GM20000 (cell line): ENCODE measurements at places on chromosomes 4 and X.
A peak's percentile ranks its signal among the peaks of the same experiment; 100 is the strongest.

- DNase-seq, result no peak
Measured at GRCh38 chr4:37951461-37952352, 8.5 kb upstream of the PTTG2 start.

DNA sequence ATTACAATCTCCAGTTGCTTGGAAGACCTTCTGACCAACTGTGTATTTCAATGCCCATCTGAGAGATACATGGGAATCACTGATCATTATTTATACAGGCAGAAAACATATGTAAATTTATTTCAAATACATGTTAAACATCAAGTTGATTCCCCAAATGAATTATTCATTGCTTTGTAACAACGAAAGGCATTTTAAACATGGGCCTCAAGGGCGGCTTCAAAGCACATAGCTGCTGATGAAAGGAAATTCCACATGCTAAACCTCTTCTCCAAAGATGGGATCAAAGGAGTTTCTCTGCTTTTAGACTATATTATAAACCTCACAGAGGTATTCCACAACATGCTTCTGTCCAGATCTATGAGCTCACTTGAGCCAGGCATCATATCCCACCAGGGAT is 4.3 kb upstream of the RAB40A start:
- DNase-seq, result no peak

- no peak for DNase-seq
Measured at GRCh38 chr4:35541146-35541887, 703.0 kb downstream of the ARAP2 start.

GRCh38 chrX:13834355-13834754 is 17.5 kb upstream of the GPM6B start:
- no peak for DNase-seq

DNA sequence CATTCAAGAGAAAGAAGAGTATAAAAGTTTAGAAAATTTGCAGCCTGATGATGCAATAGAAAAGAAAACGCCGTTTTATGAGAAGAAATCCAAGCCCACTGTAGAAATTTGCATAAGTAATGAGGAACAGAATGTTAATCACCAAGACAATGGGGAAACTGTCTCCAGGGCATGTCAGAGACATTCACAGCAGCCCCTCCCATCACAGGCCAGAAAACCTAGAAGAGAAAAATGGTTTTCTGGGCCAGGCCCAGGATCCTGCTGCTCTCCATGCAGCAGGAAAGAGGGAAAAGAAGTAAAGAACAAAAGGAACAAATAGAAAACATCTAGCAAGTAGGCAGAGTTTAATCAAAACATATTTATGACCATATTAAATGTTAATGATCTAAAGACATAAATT is 119.0 kb downstream of the ANKRD50 start:
- no peak for DNase-seq

DNA sequence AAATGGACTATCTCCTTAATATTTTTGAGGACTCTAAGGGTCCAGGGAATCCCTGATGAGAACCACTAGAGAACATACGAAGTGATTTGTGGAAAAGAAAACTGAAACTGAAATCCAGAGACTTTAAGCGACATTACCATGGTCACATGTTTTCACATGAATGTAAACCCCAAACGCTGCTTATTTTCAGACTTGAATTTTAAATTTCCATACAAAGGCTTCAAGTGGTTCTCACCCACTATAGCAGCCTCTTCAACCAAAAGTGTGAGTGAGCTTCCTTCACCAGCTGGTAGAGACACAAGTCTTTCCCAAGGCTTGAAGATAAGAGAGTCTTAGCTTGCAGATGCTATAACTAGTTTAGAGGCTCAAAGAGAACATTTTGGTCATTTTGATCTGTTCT is 232.7 kb downstream of the MGST2 start:
- DNase-seq, result peak; percentile 33

GRCh38 chr4:78065508-78066192 is 8.5 kb downstream of the FRAS1 start:
- DNase-seq, result no peak

GRCh38 chr4:153075836-153076518 is 128.3 kb upstream of the TRIM2 start:
- no peak for DNase-seq

DNA sequence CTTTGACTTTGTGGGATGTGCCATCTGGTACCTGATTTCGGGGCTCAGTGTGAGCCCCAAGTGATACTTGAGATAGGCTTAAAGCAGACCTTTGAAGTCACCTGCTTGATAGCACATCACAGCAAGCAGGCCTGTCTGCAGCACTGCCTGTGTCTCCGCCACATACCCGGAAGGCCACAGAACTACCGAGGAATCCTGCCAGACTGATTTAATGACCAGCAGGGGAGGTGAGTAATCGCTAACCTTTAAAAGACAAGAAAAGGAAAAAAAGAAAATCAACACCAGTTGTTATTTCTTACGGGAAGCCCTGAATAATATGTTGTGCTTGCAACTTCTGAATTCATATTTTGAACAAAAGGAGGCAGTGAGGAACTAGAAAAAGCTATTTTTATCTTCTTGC is 6.8 kb downstream of the PTCHD1 start:
- no peak for DNase-seq

DNA sequence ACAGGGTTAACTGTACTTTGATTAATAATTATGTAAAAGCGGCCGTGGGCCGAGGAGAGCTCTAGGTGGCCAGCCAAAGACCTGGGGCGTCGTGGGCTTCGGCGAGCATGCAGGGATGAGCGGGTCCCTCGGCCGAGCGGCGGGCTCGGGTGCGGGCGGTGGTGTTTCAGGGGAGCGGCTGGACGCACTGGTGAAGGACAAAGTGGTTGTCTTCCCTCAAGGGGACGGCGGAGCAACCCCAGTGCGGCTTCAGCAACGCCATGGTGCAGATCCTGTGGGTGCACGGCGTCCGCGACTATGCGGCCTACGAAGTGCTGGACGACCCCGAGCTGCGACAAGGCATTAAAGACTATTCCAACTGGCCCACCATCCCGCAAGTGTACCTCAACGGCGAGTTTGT is 103.0 kb upstream of the C1GALT1C1 start:
- DNase-seq, result no peak

DNA sequence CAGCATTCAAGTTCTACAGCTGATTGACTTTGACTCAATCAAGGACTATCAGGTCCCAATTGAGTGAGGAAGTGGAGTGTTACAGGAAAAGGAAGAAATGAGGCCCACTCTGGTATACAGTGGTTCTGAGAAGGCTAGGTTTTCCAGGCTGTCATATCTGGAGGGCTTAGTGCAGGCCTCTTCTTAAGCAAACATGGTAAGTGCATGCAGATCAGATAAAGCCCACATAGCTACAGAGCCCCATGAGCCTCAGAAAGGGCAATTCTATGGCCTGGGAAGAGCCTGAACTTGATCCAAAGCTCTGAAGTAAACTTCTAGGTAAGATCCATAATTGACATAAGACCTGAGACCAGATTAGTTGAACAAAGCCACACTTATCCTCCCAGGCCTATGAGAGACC is 29.0 kb upstream of the MAOA start:
- DNase-seq, result no peak

DNA sequence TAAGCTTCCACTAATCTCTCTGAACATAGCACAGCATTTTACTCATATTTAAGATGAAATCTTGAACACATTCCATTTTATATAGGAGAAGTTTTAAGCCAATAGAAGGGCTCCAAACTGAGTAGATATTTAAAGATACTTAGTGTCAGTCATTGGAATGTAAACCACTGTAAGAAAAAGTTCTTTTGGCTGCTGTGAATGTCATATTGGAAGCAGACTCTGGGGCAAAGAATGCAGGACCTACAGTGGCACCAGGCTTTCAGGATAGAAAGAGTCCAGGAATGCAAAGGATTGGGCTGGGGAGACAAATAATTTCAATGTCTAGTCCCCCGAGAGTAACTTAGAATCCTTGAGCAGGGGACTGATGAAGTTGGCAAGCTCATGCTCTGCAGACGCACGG is 1047.7 kb downstream of the STIM2 start:
- DNase-seq, result no peak

GRCh38 chrX:148537556-148538182 is 37.3 kb downstream of the AFF2 start:
- DNase-seq, result no peak

- no peak for DNase-seq
Measured at GRCh38 chr4:73104695-73105094, 35.2 kb upstream of the COX18 start.

- no peak for DNase-seq
Measured at GRCh38 chr4:66223068-66223703, 552.9 kb upstream of the EPHA5 start.

DNA sequence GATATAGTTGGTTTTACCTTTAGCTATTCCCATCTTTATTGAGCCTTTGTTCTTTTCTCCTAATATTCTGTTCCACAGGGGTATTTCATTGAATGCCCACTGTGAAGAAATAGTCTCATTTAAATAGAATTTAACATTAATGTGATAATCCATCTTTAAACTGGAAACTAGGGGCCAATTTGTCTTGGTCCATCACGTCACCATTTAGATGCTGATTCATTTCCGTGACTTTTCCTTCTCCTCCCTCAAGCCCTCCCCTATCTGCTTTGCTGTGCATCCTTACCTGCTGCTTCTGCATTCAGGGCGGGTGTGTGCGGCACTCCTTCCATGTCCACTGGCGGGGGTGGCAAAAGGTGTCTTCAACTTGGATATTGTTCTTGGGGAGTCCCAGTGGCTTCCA is 241.1 kb downstream of the FBXW7 start:
- DNase-seq, result no peak

DNA sequence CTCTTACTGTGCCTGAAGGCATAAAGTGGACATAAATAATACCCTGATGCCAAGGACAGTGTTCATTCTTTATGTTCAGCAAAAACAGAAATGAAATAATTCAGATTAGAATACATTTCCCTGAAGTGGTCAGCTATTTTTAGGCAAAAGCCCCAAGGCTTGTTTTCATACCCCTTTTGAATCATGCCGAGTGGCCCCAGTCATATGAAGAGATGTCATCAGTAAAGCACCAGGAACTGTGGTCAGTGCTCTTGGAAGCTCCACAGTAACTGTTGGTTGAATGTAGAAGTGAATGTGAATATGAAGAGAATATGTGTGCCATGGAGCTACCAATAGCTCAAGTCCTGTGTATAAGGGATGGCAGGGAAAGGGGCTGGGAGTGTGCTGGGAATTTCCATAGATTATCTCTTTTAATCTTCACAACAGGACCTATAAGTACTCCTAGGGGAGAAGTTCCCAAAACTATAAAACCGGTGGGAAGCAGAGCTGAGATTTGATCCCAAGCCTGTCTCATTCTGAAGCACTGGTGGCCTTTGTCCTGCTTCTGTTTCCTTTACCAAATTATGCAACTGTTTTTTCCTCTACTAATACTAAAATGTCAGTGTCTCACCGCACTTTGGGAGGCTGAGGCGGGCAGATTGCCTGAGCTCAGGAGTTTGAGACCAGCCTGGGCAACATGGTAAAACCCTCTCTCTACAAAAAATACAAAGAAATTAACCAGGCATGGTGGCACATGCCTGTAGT is 52.6 kb downstream of the FNIP2 start:
- no peak for DNase-seq

GRCh38 chr4:911221-911751 is 20.8 kb downstream of the GAK start:
- no peak for DNase-seq

- DNase-seq, result no peak
Measured at GRCh38 chr4:89563431-89563830, 255.8 kb upstream of the GPRIN3 start.

GRCh38 chr4:1255699-1256098 is 6.8 kb upstream of the CTBP1 start:
- DNase-seq, result no peak

- DNase-seq, result peak; percentile 22
Measured at GRCh38 chrX:20267931-20268701, 1.4 kb upstream of the RPS6KA3 start.

DNA sequence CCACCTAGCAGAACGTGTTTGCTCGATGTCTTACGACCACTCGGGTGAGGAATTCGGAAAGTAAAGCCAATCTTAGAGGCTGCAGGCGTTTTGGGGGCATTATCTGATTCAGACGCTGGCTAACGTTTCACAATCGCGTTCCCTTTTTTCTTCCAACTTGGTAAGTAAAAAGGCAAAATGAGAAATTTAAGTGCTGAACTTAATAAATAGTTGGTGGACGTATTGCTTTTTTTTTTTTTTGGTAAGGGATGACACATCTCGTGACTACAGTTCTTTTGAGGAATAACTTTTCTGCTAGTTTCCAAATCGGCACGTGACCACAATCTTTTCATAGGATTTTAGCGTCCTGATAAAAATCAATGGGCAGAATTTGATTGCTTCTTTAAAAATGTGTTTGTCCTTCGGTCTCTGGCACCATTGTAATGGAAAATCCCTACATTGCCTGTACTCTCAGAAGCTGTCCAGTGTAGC is 848 bp downstream of the RAB9A start:
- no peak for DNase-seq

DNA sequence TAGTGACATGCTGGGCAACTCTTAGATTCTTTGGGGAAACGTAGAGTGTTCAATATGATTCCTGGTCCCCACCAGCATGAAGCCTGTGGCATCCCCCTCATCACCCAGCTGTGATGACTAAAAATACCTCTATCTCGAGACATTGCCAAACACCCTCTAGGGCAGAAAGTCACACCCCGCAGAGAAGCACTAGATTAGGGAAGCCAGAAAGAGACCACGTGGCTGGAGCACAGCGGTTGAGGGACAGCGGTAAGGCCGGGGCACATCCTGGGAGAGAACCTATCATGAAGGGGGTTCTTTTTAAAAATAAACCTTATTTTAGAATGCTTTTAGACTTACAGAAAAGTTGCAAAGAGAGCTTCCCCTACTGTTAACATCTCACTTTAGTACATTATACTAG is 11.0 kb downstream of the FAT1 start:
- no peak for DNase-seq

GRCh38 chr4:148405161-148405893 is 36.9 kb downstream of the NR3C2 start:
- no peak for DNase-seq

- DNase-seq, result peak; percentile 25
Measured at GRCh38 chr4:40283968-40284367, 51.2 kb upstream of the CHRNA9 start.

DNA sequence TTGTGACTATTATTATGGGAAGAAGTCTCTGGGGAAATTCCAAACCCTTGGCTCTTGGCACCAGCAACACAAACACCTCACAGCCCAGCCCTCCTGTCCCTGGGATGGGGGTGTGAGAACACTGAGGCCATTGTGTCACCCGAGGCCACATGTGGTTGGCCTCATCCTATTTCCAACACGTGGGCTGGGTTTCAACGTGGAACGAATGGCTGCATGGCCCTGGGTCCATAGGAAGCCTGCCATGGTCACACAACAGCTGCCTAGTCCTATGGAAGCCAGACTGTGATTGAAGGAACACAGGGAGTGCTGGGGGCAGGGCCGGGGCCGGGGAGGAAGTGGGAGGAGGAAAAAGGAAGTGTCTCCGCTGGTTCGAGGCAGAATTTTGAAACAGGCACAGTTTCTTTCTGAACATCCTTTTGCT is 10.0 kb downstream of the CLCN4 start:
- no peak for DNase-seq

- DNase-seq, result no peak
Measured at GRCh38 chrX:85905851-85906250, 141.5 kb downstream of the CHM start.

DNA sequence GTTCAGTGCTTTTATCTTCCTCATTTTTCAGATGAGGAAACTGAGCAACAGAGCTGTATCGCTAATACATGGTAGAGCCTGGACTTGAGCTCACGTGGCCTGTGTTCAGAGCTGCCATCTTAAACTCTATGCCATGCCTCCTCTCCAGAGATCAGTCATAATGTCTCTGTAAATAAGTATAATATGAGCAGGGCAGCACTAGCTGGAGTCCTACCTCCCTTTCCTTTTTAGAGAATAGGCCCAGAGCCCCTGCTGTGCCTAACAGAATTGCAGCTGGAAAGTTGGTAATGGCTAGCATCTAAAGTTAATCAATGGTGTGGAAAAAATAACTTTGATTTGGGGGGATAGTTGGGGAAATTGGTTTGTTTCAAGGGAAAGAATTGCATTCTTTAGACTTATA is 20.4 kb downstream of the CASP6 start:
- DNase-seq, result no peak
